Activated naive CD4-positive, alpha-beta T cell treated with anti-CD3 and anti-CD28 coated beads, Interleukin-2, amount 10 ng/mL, durations not matched to agents 5 hours and 36 hours (primary cell): ENCODE measurements at places on chromosomes 4 and X. TPM values are rescaled to one million over a fixed set of nuclear protein-coding genes. Genes with fewer than 3 reads are reported as not detected.

The CCNA2 gene
- 77.9 TPM for total RNA-seq

The PCDH7 gene
- total RNA-seq = not detected

The F8A2 gene
- total RNA-seq = not detected

The MAB21L2 gene
- not detected for total RNA-seq

The FUNDC2 gene
- 47.5 TPM for total RNA-seq

The NKX6-1 gene
- total RNA-seq = not detected

The C4orf50 gene
- total RNA-seq = 0.13 TPM

The ZXDA gene
- 4.0 TPM for total RNA-seq

The NAA10 gene
- total RNA-seq = 70.8 TPM

The KLHL4 gene
- not detected for total RNA-seq

The SNX12 gene
- total RNA-seq = 38.2 TPM

The ZNF595 gene
- total RNA-seq = 6.8 TPM

The CNGA1 gene
- not detected for total RNA-seq

The AWAT2 gene
- total RNA-seq = not detected

The EREG gene
- not detected for total RNA-seq

The GPRIN3 gene
- total RNA-seq = 66.5 TPM

The LONRF3 gene
- total RNA-seq = 1.1 TPM

The CDS1 gene
- total RNA-seq = 0.08 TPM

The MAGEB1 gene
- not detected for total RNA-seq

The CFAP47 gene
- not detected for total RNA-seq

The CD99 gene
- 290 TPM for total RNA-seq

The GRIA2 gene
- total RNA-seq = not detected

The NAP1L3 gene
- total RNA-seq = 1.2 TPM

The DCLK2 gene
- not detected for total RNA-seq

The SUPT20HL1 gene
- total RNA-seq = not detected

The AADAT gene
- total RNA-seq = not detected

The MAOB gene
- not detected for total RNA-seq

The PGM2 gene
- total RNA-seq = 33.5 TPM

The DDX3X gene
- 227 TPM for total RNA-seq

The RWDD4 gene
- 12.0 TPM for total RNA-seq

The CD38 gene
- 113 TPM for total RNA-seq

The TMEM271 gene
- total RNA-seq = not detected

The GPC3 gene
- total RNA-seq = 1.0 TPM

The RBM46 gene
- not detected for total RNA-seq

The HPGD gene
- total RNA-seq = 10.9 TPM

The C4orf36 gene
- not detected for total RNA-seq

The CCDC110 gene
- not detected for total RNA-seq

The GJB1 gene
- total RNA-seq = not detected

The CXCR3 gene
- 32.0 TPM for total RNA-seq

The CITED1 gene
- total RNA-seq = not detected

The TLR3 gene
- total RNA-seq = 0.53 TPM

The TCP11X2 gene
- not detected for total RNA-seq

The XG gene
- total RNA-seq = not detected

The FRMPD3 gene
- 0.05 TPM for total RNA-seq

The FAAH2 gene
- 2.3 TPM for total RNA-seq

The ARHGEF38 gene
- total RNA-seq = not detected
